Activated naive CD8-positive, alpha-beta T cell treated with anti-CD3 and anti-CD28 coated beads for 36 hours (primary cell): ENCODE measurements at places on chromosomes 2 and 18.
A peak's percentile ranks its signal among the peaks of the same experiment; 100 is the strongest.

- DNase-seq: peak; percentile 55
These were observed 1.7 kb downstream of the INPP5D start for GRCh38 chr2:233061591-233062450.

DNA sequence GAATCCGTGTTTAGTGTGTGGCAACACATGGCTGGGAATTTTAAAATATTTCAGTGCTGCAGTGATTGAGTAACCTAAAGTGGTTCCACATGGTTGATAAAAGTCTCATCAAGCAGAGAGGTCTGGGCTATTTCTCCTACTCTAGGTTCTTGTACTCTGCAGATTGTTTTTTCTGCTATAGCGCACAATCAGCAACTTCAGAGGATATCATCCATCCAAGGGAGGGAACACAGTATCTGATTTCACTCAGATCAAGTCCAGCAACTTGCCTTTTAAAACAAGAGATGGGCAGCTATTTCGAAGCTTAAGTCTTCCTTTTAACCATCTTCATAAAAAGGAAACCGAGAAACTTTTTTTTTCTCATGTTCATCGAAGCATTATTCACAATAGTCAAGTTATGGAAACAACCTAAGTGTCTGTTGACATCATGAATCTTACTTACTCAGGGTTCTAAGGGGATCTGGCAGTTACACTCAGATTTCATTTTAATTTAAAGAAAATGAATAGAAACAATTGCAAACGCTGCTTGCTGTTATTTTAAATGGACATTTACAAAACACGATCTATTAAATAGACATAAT lies 172.7 kb upstream of the TRIB2 start:
- no peak for DNase-seq

DNA sequence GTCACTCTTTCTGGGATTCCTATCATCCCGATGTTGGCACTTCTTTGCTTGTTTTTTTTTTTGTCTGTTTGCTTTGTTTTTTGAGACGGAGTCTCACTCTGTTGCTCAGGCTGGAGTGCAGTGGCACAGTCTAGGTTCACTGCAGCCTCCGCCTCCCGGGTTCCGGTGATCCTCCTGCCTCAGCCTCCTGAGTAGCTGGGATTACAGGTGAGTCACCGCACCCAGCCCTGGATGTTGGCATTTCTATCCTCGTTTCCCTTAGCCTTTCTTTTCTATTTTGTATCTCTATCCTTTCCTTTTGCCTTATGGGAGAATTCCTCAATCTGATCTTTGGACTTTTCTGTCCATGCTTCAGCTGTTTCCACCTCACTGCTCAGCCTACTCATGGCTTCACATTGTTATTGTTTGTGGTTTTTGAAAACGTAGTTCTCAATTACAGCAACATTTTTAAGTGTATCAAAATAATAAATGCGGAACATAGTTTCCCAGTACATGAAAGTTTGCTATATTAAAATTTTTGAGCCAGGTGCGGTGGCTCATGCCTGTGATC lies 62.1 kb upstream of the ZNF516 start:
- DNase-seq: no peak

- DNase-seq: no peak
These were observed 67.2 kb downstream of the PTRHD1 start for GRCh38 chr2:24725956-24726355.

- DNase-seq: no peak
These were observed 311.2 kb upstream of the CRIM1 start for GRCh38 chr2:36044411-36044810.
